Left ventricle myocardium superior (tissue), 1 donor: ENCODE measurements at places on chromosomes 5 and 9. TPM values are rescaled to one million over a fixed set of nuclear protein-coding genes. Genes with fewer than 3 reads are reported as not detected.

Gene ZNF622
- total RNA-seq: 58.4 TPM

Gene BSPRY
- 0.37 TPM for total RNA-seq

Gene MSX2
- 1.9 TPM for total RNA-seq

Gene KCNMB1
- total RNA-seq: 0.47 TPM

- DNase-seq: no peak
Observed at GRCh38 chr5:10479154-10479721, 37.6 kb downstream of the ROPN1L start.

DNA sequence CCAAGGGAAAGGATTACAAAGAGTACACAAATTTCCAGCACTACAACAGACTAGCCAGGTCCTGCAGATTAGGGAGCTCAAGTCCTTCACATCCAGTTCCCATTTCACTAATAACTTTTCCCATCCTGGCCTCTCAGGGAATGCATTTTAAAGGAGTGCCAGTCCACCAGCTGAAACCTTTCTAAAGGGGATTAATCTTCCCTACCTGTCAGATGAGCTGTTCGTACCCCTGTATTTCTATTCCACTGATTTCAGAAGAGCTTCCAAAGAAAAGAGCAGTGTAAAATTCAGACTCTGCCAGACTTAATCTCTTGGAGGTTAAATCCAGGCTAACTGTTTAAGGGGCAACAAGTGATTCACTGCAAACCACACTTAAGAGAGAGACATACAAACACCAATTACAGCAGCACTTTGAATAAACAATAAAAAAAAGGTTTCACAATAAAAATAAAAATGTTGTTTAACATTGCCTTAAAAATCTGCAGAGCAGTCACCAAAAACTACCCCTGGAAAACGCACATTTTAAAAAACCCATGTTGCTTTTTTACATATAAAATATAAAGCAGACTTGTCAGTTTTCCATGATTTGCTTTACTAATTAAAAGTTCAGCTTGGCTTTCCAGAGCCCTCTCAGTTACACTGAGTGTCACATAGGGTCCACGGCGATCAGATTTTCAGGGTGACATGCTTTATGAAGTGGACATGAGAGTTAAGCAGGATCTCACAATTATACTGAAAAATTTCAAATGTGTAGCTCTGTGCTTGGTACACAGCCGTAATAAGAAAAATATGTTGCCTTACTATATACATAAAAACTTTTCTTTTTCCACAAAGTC is 3.2 kb downstream of the ROR2 start:
- DNase-seq: no peak

DNA sequence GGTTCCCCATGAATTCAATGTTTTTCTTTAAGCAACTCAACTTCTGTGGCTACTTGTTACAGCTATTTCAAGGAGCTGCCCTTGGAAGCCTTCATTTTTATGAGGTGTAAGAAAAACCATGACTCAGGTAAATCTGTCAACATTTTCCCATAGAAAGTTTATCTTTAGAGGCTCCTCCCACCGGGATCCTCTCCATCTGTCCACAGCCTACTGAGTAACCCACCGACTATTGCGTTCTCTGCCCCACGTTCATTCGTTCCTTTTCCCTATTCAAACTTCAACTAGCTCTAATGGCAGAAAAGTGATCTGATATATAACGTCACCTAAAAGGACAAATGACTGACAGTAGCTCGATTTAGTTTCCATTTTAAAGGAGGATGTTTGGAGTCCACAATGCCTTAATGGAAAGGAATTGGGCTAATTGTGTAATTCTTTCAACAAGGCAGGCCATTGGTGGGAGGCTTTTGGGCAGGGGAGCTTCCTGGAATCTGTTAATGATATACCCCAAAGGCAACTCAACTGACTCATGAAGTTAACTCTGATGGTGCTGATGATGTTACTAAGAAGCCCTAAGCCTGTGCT is 29.3 kb upstream of the NR3C1 start:
- DNase-seq: no peak

GRCh38 chr5:159545156-159545555 is 214.9 kb upstream of the IL12B start:
- DNase-seq: no peak

DNA sequence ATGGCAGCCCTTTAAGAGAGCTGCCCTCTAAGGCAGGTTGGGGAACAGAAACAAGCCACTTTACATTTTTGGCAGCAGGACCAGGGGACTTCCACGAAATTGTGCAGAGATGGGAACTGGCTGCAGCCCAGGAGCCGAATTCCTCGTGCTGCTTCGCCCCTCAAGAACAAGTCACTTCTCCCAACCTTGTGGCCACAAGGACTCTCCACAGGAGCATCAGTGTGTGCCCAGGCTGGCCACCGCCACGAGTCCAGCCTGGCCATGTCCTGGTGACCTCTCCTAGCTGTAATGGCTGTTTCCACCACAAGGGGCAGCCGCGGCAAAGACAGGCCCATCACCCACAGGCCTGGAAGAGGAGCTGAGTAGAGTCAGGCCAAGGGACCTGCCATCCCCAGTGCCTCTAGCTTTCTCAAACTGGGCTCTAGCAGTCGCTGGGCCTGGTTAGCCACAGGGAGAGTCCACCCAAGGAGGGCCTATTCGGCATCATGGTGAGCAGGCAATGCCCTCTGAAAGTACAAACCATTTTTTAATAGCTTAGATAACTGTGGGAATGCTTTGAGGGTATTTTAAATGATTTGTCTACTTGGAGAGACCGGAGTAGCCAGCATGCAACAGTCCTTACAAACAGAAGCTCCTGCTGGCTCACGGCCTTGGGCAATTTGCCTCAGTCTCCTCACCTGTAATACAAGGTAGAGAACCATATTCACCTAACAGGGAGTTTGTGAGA is 129.0 kb downstream of the COL23A1 start:
- peak; percentile 88 for DNase-seq

GRCh38 chr5:168357876-168358275 is 66.4 kb downstream of the WWC1 start:
- no peak for DNase-seq

GRCh38 chr5:158599157-158599556 is 500.6 kb downstream of the EBF1 start:
- no peak for DNase-seq

GRCh38 chr9:79570448-79571308 is 1.1 kb upstream of the TLE4 start:
- peak; percentile 51 for DNase-seq

- DNase-seq: no peak
Observed at GRCh38 chr9:129775448-129775798, 22.6 kb upstream of the PTGES start.

GRCh38 chr9:3441197-3441816 is 84.5 kb downstream of the RFX3 start:
- DNase-seq: no peak
